Karpas-422 (cell line): ENCODE measurements at places on chromosomes 1 and 21. TPM values are rescaled to one million over a fixed set of nuclear protein-coding genes. Genes with fewer than 3 reads are reported as not detected.
A peak's percentile ranks its signal among the peaks of the same experiment; 100 is the strongest.

DNA sequence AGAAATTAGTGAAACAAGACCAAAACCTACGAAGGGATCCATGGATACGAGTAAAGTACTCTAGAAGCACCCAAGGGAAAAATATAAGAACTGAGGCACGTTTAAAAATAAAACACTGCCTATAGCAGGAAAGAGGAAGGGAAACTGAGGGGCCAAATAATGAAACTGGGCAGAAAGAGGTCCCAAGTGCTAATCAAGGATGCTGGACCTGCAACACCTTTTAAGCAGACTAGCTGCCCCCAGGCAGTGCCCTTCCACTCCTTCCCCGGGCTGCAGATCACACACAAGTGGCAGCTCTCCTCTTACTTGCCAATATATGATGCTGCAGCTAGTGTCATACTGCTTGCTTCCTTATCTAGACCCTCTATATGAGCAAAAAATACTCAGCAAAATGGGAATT lies 7.6 kb upstream of the OTUD7B start:
- no peaks in the 10 kb centered on the region for H3K27me3 ChIP-seq
- no peak overlapping the region for H3K27ac ChIP-seq
- H3K4me1 ChIP-seq, result peaks cover 9% of the 10 kb centered on the region
- DNase-seq, result peak; percentile 43
- no peak overlapping the region for H3K4me3 ChIP-seq

GRCh38 chr21:31382060-31382459 lies 38.0 kb upstream of the TIAM1 start:
- no peak for DNase-seq
- H3K4me3 ChIP-seq, result no peak overlapping the region
- no peaks in the 10 kb centered on the region for H3K27me3 ChIP-seq

GRCh38 chr1:115031595-115031994 lies 2.0 kb downstream of the TSHB start:
- no peak for DNase-seq
- H3K4me1 ChIP-seq, result no peaks in the 10 kb centered on the region
- H3K4me3 ChIP-seq, result no peak overlapping the region
- H3K27me3 ChIP-seq, result no peaks in the 10 kb centered on the region

GRCh38 chr1:31830511-31830910 lies 14.7 kb upstream of the SPOCD1 start:
- no peak overlapping the region for H3K27ac ChIP-seq
- no peaks in the 10 kb centered on the region for H3K36me3 ChIP-seq
- no peaks in the 10 kb centered on the region for H3K27me3 ChIP-seq
- H3K4me1 ChIP-seq, result peaks cover 10% of the 10 kb centered on the region
- no peak for DNase-seq

GRCh38 chr21:29870814-29871213 lies 69.0 kb downstream of the GRIK1 start:
- H3K27me3 ChIP-seq, result no peaks in the 10 kb centered on the region
- H3K4me3 ChIP-seq, result no peak overlapping the region
- H3K36me3 ChIP-seq, result no peaks in the 10 kb centered on the region
- H3K27ac ChIP-seq, result no peak overlapping the region
- H3K4me1 ChIP-seq, result no peaks in the 10 kb centered on the region
- no peak for DNase-seq

- H3K27ac ChIP-seq, result peak overlapping the region; percentile 77
- H3K4me1 ChIP-seq, result peaks cover 72% of the 10 kb centered on the region
- no peak overlapping the region for H3K4me3 ChIP-seq
- peaks cover 64% of the 10 kb centered on the region for H3K36me3 ChIP-seq
- H3K27me3 ChIP-seq, result no peaks in the 10 kb centered on the region
- DNase-seq, result no peak
Observed at GRCh38 chr1:178702146-178702545, 22.9 kb upstream of the RALGPS2 start.

- DNase-seq, result no peak
- H3K4me1 ChIP-seq, result peaks cover 21% of the 10 kb centered on the region
- H3K27me3 ChIP-seq, result no peaks in the 10 kb centered on the region
Observed at GRCh38 chr1:117364240-117364639, 3.0 kb upstream of the MAN1A2 start.

FAM151A gene
- not detected in 2 replicates for total RNA-seq

ELAPOR1 gene
- total RNA-seq, result 0.22 and 4.7 TPM in 2 replicates

CYP4X1 gene
- total RNA-seq, result not detected in 2 replicates

CREB3L4 gene
- total RNA-seq, result 22.2 and 44.0 TPM in 2 replicates
